ENCODE measurements at places on chromosomes 7 and 10.
A peak's percentile ranks its signal among the peaks of the same experiment; 100 is the strongest.

DNA sequence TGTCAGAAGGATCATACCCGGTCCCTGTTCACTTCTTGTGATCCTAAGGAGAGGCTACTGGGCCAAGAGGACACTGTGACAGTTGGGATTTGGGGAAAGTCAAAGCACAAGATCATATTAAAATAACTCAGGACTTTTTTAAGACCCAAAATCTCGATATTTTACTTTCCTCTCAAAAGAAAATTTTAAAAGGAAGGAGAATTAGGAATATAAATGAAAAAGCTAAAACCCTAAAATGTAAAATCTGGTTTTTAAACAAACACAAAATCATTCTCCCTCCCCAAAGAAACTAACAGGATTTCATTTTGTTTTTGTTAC, 36.4 kb downstream of the ALOX5 start:
- no peak for DNase-seq

- DNase-seq, result no peak
Observed at GRCh38 chr10:13247246-13247645, 13.1 kb upstream of the UCMA start.

GRCh38 chr7:29130096-29130495, 16.2 kb downstream of the CPVL start:
- no peak for DNase-seq

- no peak for DNase-seq
Observed at GRCh38 chr7:74498996-74499834, 45.5 kb downstream of the GTF2IRD1 start.

GRCh38 chr7:151057506-151057988, at the start of gene CDK5:
CDK5 (minus strand) TSS chr7:151057897; CDS start chr7:151057848, 49 bp downstream.
- DNase-seq, result peak; percentile 49

DNA sequence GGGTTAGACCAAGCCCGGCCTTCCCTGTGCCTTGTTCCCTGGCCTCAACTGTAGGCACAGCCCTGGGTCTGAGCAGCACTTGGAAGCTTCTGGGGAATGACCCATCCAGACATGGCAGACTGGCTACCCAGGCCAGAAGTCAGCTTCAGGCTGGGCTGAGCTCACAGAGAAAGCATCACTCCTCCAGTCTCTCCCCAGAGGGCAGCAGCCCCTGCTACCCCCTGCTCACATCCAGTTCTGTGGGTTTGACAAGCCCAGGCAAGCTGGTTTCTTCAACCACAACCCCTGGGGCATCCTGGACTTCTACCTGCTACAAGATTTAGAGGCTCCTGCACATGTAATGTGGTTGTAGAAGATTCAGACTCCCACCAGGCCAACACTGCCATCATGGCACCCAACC, 9.0 kb downstream of the C10orf71 start:
- DNase-seq, result no peak

DNA sequence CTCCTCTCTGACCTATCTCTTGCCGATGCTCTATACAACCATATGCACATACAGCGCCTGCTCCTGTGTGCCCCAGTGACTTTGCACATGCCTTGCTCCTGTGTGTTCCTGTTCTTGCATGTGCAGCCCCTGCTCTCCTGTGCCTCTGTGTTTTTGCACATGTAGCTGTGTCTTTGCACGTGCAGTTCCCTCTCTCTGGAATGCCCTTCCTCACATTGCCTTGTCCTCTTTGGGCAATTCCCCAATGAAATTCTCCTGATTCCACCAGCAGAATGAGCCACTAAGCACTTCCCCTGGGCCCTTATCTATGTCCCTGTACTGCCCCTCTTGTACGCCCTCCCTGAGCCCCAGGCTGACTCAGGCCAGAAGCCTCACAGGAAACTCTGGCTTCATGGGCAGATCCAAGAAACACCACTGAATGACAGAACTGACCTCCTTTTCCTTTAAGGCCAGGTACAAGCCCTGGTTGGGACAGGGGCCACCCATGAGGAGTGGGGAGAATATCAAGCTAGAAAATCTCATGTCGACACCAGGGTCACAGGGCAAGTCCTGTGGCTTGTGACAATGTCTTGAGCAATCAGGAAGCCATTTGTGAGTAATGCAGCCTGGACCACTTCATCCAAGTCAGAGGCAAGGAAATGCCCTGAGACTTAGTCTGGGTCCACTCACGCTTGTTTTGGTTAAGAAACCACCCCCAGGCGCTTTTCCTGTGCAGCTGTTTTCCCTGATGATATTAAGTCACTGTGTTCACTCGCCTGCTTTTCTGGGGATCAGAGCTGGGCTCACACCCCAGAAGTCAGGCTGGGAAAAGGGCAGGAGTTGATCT, 1.9 kb upstream of the ARHGAP22 start:
- DNase-seq, result no peak

- DNase-seq, result no peak
Observed at GRCh38 chr7:40527723-40528122, 392.9 kb downstream of the SUGCT start.

GRCh38 chr10:75305675-75306074, 69.9 kb upstream of the COMTD1 start:
- no peak for DNase-seq

DNA sequence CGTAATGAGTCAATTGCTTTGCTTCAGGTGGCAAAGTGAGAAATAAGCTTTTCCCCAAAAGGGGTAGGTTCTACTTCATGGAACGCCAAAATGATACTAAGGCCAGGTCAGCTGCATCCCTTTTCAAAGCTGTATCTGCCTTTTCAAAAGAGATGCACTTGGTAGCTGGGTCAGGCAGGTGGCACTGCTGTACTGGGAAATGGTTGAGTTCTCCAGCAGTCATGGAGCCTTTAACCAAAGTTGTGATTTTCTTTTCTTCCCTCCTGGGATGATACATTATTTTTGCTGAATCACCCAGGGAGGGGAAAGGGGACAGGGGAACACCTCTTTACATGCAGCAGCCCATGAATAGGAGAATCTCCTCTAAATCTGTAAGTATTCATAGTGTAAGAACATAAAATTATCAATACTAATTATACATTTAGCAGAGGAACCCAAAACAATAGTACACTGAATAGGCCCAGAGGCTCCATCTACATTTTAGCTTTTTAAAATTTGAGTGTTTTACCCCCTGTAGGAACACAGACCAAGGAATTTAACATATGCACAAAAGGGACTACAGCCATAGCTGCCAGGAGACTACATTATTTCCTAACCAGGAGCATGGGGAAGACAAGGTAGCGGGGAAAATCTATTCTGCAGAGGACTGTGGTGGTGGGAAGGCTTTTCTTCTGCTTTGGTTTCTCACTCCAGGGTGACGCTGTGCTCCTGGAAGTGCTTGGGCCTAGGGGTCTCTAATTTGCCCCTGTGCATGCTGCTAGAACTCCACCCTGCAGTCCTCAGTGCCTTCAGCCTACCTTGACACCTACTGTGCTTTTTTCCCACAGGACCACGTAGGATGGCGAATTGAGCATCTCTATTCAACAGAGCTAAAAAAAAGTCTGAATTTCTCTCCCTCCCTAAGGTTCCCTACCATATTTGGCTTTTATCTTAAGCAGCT, 6.4 kb upstream of the GPR22 start:
- peak; percentile 3 for DNase-seq

- no peak for DNase-seq
Observed at GRCh38 chr7:155702616-155703015, 58.2 kb downstream of the RBM33 start.

GRCh38 chr10:91536111-91536510, 96.8 kb downstream of the PPP1R3C start:
- no peak for DNase-seq

GRCh38 chr7:134317434-134317833, 704 bp upstream of the SLC35B4 start:
- no peak for DNase-seq

DNA sequence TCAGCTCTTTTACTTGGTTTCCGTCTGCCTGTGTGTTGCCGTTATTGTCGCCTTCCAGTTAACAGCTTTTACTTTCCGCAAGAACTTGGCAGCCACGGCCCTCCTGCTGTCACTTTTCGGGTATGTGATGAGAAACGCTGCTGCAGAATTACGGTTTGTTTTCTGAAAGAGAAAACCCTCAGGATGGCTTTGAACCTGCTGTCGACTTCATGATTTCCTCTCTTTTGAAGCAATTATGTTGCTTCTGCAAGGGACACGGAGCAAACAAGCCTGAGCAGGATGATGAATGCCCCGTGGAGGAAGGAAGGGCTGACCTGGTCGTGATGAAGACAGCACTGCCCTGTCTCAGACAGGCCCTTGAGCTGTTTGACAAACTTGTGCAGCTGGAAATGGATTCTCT, 339.8 kb downstream of the ABCA13 start:
- no peak for DNase-seq

GRCh38 chr10:91571671-91572070, 61.2 kb downstream of the PPP1R3C start:
- no peak for DNase-seq

DNA sequence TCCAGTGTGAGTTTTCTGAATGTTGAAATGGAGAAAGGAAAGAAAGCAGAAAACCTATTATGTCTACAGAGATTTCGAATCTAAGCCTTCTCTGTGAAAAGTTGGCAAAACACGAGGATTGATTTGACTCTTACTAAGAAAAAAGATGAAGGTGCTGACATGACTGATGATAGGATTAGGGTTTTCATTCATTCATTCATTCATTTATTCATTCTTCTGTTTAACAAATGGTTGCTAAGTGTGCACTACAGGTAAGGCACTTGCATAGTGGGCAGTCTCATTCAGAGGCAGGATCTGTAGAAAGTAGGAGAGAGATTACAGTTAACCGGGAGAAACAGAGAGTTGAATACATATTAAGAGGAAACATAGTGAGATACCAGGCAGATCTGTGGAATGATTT, 137.1 kb downstream of the ZNF365 start:
- DNase-seq, result no peak

- DNase-seq, result no peak
Observed at GRCh38 chr7:112103246-112103645, 103.0 kb downstream of the DOCK4 start.

- DNase-seq, result no peak
Observed at GRCh38 chr7:143126146-143126545, 5.7 kb upstream of the PIP start.

- DNase-seq, result no peak
Observed at GRCh38 chr7:75795831-75796285, 17.7 kb downstream of the CCL24 start.

DNA sequence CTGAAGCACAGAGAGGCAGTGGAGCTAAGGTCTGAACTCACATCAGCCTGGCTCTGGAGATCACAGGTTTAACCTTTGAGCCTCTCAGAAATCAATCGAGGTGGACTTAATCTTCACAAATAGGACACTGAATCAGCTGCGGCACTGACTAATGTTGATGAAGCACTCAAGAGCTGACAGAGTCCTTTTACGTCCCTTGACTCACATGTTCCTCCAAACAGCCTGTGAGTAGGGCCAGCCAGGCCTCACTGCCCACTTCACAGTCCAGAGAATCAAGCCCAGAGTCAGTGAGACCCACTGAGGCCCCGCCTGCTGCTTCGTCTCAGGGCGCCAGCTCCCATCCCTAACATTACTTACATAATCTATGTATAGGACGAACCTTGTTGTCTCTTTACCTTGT, 63.1 kb downstream of the TNS3 start:
- DNase-seq, result no peak

GRCh38 chr7:106312099-106312871, 27.5 kb upstream of the NAMPT start:
- no peak for DNase-seq

- no peak for DNase-seq
Observed at GRCh38 chr7:149454006-149454405, 6.9 kb downstream of the ZNF777 start.

DNA sequence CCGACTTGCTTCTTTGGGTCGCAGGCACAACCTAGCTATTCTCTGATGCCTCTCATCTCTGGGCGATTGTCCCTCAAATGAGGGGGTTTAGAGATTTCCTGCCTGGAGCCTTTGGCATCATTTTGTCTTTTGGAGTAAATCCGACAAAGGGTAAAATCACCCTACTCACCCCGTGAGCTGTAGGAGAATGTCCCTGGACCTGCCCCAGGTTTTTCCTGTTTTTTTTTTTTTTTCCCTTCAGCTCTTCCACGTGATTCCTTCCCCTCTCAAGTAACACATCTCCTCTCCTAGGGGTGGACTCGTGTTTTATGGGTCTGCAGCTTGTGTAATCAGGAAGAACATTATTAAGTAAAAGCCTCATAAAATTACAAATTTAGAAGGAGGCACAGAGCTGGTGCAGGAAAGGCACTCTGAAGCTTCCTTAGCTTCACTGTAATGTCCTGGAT, 128.4 kb upstream of the ZNF746 start:
- DNase-seq, result no peak

GRCh38 chr7:38411404-38411803, 138.0 kb upstream of the TARP start:
- DNase-seq, result no peak

GRCh38 chr7:44665531-44666213, 59.2 kb downstream of the OGDH start:
- no peak for DNase-seq

DNA sequence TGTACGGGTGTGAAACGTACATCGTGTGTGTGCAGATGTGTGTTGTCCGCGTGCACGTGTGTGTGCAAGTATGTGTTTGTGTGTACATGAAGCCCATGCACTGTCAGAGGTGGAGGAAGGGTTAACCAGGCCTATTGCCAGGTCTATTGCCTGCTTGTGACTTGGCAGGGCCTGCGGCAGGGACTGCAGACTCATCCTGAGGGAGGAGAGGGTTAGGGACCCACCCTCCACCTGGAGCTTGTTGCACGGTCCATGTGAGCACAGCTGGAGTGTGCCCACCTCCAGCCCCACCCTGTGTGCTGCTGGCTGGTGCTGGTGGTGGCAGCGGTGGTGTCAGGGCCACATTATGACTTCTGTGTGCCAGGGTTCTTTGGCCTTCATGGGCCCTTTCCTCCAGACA, 7.1 kb upstream of the AQP1 start:
- no peak for DNase-seq

- no peak for DNase-seq
Observed at GRCh38 chr7:12703881-12704280, 16.4 kb downstream of the ARL4A start.

GRCh38 chr7:34747176-34747781, 89.3 kb downstream of the NPSR1 start:
- DNase-seq, result no peak

DNA sequence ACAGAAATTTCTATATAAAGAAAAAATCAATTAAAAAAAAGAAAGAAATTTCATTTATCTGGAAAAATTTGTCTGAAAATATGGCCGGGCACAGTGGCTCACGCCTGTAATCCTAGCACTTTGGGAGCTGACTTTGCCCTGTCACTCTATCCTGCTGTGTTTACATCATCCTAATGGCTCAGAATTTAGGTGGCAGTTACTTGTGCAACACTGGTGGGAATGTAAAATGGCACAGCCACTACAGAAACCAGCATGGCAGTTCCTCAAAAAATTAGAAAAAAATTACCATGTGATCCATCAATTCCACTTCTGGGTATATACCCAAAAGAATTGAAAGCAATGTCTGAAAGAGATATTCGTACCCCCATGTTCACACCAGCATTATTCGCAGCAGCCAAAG, 405.2 kb upstream of the AUTS2 start:
- DNase-seq, result no peak

DNA sequence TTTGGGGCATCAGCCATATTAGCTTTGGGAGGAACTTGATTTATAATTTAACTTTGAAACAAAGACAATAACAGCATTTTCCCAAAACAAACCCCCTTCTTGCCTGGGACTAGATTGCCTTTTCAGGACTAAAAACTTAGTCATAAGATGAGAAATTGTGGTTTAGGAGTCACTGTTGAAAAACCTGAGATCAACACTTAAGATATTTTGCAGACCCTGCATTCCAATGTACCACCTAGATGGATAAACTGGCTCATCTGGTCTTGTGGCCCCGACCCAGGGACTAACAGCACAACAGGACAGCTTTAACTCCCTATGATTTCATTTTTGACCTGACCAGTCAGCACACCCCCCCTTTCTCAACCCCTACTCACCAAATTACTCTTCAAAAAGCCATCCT, 1165.4 kb downstream of the XPNPEP1 start:
- DNase-seq, result no peak

- no peak for DNase-seq
Observed at GRCh38 chr7:55970978-55971377, 6.6 kb downstream of the NIPSNAP2 start.

All from NCI-H748 treated with DMSO at 0.1 percent for 48 hours (cell line).